MM.1S (cell line): ENCODE measurements at places on chromosomes 12 and 14.
A peak's percentile ranks its signal among the peaks of the same experiment; 100 is the strongest.

DNA sequence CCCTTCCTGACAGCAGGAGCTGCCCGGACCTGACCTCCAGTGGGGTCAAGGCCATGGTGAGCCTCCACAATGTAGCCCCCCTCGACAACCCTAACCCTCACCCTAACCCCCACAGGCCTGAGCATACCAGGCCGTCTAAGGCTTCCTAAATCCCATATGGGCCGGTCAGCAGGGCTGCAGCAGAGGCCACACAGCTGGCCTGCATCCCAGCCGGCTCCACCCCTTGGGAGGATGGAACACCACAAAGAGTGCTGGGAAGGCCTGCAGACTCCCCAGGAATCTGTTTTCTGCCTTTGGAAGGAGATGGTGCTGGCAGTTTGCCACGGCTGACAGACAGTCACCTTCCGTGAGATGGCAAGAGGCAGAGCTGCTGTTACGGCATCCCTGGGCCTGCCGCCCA lies 2.8 kb downstream of the TMEM179 start:
- no peak for DNase-seq

DNA sequence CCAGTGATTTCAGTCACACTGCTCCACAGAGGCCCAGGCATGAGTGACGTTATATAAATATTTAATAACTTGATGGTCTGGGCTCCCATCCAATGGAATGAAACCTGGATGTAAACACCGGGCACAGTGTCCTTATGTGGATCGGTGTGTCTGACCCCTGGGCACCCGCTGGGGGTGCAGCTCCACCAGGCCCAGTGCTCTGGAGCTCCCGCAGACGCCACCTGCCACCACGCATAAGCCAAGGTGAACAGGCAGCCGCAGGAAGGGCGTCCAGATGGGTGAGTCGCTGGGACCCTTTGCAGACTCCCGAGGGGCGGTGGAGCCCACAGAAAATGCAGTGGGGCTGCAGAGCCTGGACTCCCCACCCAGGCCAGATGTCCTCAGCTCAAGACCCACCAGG lies 121.6 kb downstream of the SCARB1 start:
- DNase-seq: no peak

DNA sequence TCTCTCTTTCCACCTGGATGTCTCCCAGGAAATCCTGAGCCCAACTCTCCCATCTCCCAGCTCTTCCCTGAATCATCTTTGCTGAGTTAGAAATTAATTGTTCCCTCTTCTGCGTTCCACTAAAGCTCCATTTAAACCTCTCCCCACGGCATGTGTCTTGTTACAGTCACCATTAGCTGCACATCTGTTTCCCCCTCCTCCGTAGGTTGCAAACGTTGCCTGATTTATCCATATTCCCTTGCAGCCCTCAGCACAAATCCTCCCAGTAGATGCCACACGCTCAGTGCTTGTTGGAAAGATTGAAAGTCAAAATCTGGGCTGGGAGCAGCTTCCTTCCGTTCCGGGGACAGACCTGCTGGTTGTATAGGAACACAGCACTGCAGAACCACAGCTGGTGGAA lies 90.4 kb downstream of the SLC24A4 start:
- DNase-seq: no peak

GRCh38 chr14:52391881-52392615 lies 77.9 kb downstream of the PTGER2 start:
- no peak for DNase-seq

DNA sequence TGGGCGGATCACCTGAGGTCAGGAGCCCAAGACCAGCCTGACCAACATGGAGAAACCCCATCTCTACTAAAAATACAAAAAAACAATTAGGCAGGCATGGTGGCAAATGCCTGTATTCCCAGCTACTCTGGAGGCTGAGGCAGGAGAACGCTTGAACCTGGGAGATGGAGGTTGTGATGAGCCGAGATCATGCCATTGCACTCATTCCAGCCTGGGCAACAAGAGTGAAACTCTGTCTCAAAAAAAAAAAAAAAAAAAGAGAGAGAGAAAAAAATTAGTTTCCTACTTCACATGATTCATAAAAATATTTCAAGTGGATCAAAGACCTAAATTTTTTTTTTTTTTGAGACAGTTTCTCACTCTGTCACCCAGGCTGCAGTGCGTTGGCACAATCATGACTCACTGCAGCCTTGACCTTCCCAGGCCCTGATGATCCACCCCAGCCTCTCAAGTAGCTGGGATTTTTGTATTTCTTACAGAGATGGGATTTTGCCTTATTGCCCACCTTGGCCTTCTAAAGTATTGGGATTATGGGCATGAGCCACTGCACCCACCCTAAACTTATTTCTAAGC lies 24.9 kb downstream of the FCF1 start:
- DNase-seq: no peak

GRCh38 chr12:104864668-104865067 lies 93.4 kb downstream of the SLC41A2 start:
- no peak for DNase-seq

- no peak for DNase-seq
These were observed 166.5 kb upstream of the GSC start for GRCh38 chr14:94936401-94936892.

DNA sequence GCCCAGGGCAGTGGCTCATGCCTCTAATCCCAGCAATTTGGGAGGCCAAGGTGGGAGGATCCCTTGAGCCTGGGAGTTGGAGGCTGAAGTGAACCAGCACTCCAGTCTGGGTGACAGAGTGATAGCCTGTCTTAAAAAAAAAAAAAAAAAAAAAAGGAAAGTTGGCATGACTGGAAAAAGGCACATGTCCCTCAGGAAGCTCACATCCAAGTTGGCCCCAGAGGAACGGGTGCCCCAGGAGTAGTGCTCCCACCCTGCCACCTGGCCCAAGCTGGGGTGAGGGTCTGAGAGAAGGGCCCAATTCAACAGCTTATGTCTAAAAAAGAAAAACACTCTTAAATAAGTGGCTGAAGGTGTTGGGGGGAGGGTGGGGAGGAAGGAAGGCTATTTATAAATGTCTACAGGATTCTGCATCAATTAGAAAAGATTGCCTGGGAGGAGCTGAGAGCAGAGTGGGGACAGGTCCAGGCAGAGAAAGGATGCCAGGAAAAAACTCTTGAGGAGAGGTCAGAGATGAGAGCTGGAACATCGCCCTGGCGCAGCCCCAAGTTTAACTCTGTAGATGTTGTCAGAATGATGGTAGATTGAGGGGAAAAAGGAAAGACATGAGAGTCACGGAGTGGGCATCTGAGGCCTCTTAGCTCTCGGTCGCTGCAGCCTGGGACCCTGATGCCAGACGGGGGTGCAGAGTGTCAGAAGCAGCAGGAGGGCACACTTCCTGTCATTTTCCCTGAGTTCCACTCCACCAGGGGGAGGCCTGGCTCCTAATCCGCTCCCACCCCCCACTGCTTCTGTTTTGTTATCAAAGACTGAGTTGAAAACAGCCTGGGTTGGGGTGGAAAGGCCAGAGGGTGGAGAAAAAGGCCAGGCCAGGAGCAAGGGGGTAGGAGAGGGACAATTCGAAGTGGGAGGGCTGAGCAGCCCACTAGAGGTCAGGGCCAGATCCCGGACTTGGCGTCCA lies 7.3 kb downstream of the SPRYD3 start:
- no peak for DNase-seq

- DNase-seq: no peak
These were observed 397.6 kb downstream of the BCAT1 start for GRCh38 chr12:24551163-24551786.

DNA sequence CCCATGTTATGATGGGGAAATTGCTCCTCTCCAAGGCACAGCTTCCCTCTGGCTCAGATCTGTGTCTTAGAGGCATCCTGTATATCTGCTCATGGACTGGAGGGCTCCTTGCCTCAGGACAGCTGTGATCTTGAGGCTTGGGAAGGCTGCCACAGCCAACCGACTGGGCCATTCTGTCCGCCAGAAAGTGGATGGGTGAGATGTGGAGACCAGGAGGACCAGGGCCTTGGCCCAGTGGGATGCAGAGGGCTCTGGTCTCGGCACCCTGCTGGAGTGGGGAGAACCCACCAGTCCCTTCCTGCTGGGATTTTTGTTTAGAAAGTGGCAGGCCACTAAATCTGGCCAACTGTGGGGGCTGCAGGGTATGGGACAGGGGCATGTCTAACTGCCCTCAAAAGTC lies 148.6 kb downstream of the CALM1 start:
- no peak for DNase-seq

- DNase-seq: no peak
These were observed 356.0 kb downstream of the ADGRD1 start for GRCh38 chr12:131309700-131310099.

- DNase-seq: peak; percentile 84
These were observed 740 bp upstream of the PRPF40B start for GRCh38 chr12:49622501-49623141.

GRCh38 chr12:11553871-11554533 lies 95.5 kb upstream of the ETV6 start:
- DNase-seq: peak; percentile 68

DNA sequence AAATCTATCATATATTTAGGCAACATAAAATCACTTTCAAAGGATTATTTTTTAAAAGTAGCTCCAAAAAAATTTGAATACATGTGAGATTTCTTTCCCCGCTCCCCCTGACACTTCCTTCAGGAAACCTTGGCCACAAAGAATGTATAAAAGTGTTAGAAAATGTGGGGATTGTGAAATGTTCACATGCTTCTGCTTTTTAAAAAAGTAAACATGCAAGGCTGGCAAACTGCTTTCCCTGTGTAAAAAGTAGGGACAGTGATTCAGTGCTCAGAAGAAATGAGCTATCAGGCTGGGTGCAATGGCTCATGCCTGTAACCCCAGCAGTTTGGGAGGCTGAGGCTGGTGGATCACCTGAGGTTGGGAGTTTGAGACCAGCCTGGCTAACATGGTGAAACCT lies 26.6 kb downstream of the MBIP start:
- DNase-seq: no peak

DNA sequence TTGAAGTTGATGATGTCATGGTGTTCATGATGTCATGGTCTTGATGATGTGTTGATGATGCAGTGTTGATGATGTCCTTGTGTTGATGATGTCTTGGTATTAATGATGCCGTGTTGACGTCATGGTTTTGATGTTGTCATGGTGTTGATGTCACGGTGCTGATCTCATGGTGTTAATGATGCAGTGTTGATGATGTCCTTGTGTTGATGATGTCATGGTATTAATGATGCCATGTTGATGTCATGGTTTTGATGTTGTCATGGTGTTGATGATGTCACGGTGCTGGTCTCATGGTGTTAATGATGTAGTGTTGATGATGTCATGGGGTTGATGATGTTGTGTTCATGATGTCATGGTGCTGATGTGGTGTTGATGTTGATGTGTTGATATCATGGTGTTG lies 48.0 kb upstream of the RIMBP2 start:
- DNase-seq: no peak

GRCh38 chr14:60003991-60004390 lies 84.0 kb downstream of the LRRC9 start:
- DNase-seq: no peak

DNA sequence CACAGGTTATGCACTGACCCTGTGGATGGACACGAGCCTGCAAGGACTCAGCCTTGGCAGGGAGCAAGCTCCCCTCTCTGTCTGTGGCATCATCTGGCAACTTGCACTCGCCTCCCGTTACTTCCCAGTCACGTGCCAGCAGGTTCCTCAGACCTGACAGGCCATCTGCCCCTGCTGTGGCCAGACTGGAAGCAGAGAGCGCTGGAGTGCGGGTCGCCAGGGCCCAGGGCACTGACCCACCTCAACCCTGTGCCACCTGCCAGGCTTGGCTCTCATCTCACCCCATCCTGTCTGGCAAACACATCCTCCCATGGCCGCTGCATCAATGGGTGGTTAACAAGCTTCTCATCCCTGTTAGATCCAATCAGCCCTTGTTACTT lies 28.4 kb downstream of the SLC6A12 start:
- DNase-seq: no peak

- DNase-seq: peak; percentile 89
These were observed 4.4 kb upstream of the SHMT2 start for GRCh38 chr12:57224973-57225679.

- DNase-seq: no peak
These were observed 329.4 kb upstream of the TBX3 start for GRCh38 chr12:115013236-115013981.

- peak; percentile 14 for DNase-seq
These were observed 91.9 kb upstream of the RESF1 start for GRCh38 chr12:31867292-31867691.

DNA sequence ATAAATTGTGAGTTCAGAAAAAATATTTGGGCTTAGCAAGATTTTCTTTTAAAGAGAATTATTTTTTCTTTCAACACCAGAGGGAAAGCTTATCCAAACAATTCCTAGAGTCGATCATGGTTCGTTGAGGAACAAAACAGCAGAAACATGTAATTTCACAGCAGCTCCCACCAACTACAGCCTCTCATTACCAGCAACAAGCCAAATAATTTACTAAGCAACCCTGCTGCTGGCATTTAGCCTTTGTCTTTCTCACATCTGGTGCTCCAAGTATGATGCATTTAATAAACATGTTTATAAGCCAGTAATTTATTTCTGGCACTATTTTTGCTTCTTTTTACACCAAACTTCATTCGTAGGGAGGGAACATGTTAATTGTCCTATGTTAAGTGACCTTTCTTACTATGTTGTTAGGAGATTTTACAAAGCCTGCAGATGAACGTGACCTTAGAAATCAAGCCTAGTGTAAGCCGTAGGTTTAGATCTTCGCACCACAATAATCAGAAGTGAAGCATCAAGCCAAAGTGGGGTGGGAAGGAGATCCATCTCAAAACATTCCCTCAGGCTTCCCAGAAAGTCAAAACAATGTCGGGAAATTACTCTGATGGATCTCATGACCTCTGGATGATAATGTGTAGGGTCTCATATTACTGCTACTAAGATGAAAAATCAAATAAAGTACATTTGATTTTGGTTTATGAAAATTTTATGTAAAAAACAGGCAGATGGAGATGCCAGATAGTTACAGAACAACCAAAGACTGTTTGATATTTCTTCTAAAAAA lies 128.4 kb downstream of the RPAP3 start:
- DNase-seq: no peak

- no peak for DNase-seq
These were observed 3.3 kb downstream of the NCKAP5L start for GRCh38 chr12:49824895-49825294.
